Vagina (tissue), 2 donors: ENCODE measurements at places on chromosomes 11 and 22.

DNA sequence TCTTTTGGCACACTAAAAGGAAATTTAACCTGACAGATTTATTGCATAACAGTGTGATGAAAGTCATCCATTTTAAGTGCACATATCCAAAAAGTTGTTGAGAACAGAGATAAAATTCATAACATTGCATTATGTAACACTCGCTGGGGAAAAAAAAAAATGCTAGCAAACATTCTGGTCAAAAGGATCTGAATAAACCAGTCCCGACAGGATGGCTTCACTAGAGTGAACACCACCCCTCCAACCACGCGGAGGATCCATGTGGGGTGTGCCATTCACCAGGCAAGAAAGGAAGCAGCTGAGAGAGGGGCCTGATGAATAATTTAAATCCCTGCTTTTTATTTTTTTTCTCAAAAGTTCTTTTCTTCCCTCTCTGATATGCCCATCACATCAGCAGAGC, 258.7 kb downstream of the DCDC1 start:
- no peak for DNase-seq
- H3K36me3 ChIP-seq = no peaks in the 10 kb centered on the region
- no peaks in the 10 kb centered on the region for H3K4me1 ChIP-seq
- no peaks in the 10 kb centered on the region for H3K27me3 ChIP-seq
- no peak overlapping the region for H3K27ac ChIP-seq

DNA sequence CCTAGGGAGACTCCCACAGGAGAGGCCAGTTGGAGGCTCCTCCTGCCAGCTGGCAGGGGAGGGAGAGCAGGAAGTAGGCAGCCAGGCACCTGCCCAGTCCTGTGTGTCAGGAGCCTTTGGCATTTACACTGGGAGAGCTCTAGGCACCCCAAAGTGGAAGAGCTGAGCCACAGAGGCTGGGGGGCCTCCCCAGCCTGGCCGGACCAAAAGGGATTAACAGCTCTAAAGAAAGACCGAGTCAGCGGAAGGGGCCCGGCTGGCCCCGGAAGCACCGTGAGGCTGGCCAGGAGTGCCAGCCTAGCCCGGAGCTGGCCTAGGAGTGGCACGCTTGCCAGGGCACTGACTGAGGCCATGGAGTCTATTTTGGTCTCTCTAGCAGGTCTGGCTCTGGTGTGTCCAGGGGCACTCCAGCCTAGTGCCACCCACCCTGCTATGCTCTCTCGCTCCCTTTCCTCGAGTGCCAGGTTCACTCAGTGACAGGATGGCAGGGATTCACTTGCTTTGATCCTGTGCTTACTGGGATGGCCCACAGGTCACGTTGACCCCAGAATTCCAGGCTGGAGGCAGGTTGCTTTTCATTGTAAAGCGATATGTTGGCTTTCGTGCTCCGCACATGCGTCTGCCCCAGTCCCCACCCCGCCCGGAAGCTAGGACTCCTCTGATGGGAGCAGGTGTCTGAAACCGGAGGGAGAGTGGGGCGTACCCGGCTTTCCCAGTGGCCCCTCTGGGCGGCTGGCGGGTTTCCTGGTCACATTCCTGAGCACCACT, 3.3 kb upstream of the KMT5B start:
- H3K27me3 ChIP-seq = no peaks in the 10 kb centered on the region
- H3K36me3 ChIP-seq = no peaks in the 10 kb centered on the region
- no peak for DNase-seq

- H3K27me3 ChIP-seq = no peaks in the 10 kb centered on the region
- H3K27ac ChIP-seq = no peak within 1 kb of the TSS
- H3K4me1 ChIP-seq = peaks cover 39% of the 10 kb centered on the region
- no peak for DNase-seq
Measured at GRCh38 chr11:57460022-57460757, at the start of gene RTN4RL2. RTN4RL2 (plus strand) TSS chr11:57460528; CDS start chr11:57460866, 338 bp downstream.

DNA sequence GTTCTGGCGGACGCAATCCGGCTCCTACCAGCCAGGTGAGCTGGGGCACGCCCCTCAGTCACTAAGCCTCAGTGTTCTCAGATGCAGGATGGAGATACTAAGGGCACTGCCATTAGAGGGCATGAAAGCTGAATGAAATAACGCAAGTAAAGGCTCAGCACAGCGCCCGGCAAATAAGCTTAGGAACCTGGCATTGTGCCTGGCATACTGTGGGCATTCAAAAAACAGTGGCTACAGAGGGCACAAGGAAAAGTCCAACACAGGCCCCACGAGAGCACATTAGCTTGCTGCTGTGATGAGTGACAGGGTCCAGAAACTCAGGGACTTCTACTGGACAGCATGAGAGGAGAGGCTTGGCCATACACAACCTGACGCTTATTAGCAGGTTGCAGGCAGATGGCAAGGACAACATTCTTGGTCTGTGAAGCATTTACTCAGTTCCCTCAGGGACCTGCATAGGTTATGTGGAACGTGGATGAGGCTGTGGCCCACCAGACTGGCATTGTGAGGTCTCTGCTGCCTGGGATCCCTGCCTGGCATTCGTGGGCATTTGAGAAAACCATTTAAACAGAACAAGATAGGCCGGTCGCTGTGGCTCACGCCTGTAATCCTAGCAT, 12.2 kb downstream of the TXN2 start:
- peaks cover 10% of the 10 kb centered on the region for H3K36me3 ChIP-seq
- H3K4me3 ChIP-seq = no peak overlapping the region
- no peaks in the 10 kb centered on the region for H3K27me3 ChIP-seq
- peak overlapping the region; percentile 85 for H3K27ac ChIP-seq
- no peak for DNase-seq
- peaks cover 69% of the 10 kb centered on the region for H3K4me1 ChIP-seq

DNA sequence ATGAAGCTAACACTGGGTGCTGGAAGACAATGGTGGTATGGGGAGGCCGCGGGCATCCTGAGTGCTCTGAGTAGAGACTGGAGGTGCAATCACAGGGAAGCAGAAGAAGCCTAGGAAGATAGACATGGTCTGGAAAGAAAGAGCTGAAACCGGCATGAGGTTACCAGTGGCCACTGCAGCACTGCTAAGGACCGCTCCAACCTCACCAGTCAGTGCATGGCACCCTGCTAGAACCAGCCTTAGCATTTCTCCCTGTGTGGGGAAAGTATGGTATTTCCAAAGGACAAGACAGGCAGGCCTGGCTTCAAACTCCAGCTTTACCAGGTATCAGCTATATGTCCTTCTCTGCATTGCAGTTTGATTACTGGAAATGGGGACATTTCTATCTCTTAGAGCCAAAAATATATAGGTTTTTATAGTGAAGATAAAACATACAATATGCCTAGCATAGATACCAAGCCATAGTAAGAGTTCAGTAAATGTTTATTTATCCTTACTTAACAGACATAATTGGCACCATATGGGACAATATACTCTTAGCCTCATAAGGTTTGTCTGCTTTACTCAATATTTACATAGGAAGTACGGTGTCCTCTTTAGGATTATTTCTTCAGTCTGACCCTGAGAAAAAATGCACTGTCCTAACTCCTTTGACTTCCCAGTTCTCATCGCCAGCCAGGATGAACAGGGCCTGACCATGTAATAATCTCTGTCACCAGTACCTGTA, 231.1 kb downstream of the TENM4 start:
- no peak overlapping the region for H3K4me3 ChIP-seq
- no peaks in the 10 kb centered on the region for H3K4me1 ChIP-seq
- no peak overlapping the region for H3K27ac ChIP-seq
- H3K36me3 ChIP-seq = no peaks in the 10 kb centered on the region
- H3K27me3 ChIP-seq = no peaks in the 10 kb centered on the region

- no peaks in the 10 kb centered on the region for H3K27me3 ChIP-seq
- no peak overlapping the region for H3K4me3 ChIP-seq
- H3K27ac ChIP-seq = no peak overlapping the region
- no peak for DNase-seq
- no peaks in the 10 kb centered on the region for H3K4me1 ChIP-seq
Measured at GRCh38 chr11:23315286-23315685, 455.0 kb upstream of the CCDC179 start.

DNA sequence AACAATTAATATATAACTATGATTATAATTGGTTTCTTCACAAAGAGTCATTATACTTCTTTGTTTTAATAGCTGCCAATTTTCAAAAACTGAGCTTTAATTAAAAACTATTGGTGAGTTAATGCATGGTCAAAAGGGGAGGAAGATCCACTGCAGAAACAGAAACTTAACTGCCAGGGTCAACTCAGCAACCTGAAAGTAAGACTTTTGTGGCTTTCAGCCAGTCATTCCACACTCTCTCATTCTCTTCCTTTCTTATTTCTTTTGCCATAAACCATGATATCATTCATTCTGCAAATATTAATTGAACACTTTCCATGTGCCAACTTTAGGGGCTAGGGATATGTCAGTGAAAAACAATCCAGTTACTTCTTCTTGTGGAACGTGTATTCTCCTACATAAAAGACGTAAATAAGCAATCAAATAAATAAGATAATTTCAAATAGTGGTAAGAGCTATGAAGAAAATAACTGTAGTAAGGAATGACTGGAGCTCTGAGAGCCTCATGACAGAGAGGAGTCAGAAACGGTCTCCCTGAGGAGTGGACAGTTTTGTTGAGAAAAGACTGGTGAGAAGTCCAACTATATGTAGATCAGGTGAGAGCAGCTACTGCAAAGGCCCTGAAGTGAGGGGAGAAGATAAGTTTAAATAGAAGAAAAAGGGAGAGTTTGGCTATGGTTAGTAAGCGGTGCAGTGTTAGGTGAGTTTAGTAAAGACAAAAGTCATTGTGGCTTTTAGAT, 130.5 kb downstream of the GRIA4 start:
- no peak overlapping the region for H3K4me3 ChIP-seq
- H3K27ac ChIP-seq = no peak overlapping the region
- no peaks in the 10 kb centered on the region for H3K4me1 ChIP-seq

DNA sequence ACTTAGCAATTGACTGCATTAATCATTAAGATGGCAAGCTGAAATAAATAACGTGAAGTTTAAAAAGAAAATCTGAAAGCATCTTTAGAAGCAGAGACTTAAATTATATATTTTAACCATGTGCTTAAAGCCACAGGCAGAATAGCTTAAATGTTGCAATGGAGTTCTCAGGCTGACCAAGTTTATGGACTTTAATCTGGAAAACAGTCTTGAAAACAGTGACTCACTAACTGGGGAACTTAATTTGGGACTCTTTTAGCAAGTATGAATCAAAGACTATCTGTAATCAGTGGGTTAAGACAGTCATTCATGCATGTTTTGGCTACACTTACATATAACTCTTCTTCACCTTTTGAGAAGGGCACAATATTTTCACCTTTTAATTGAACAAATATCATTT, 12.6 kb upstream of the GLYATL1 start:
- no peak overlapping the region for H3K4me3 ChIP-seq
- H3K36me3 ChIP-seq = no peaks in the 10 kb centered on the region
- H3K27ac ChIP-seq = no peak overlapping the region
- H3K27me3 ChIP-seq = no peaks in the 10 kb centered on the region
- no peaks in the 10 kb centered on the region for H3K4me1 ChIP-seq

- peak overlapping the region; percentile 1 for H3K27ac ChIP-seq
- H3K27me3 ChIP-seq = no peaks in the 10 kb centered on the region
- H3K4me1 ChIP-seq = peaks cover 52% of the 10 kb centered on the region
Measured at GRCh38 chr11:33291004-33291777, 34.0 kb downstream of the HIPK3 start.

DNA sequence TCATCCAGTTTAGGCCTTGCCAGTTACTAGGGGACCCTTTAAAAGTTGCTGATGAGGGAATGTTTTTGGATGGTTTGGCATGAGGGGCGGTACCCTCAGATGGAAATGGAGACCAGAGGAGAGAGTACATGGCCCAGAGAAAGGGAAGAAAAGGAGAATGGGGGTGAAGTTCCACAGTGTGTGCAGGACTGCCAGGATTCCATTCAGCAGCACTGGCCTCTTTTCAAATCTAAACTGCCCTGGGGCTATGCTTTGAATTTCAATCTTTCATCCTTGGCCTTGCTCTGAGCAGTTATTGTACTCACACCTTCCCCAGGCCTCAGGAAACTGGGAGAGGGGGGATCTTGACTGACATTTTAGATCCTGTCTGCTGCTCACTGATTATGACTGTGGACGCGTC, 3.0 kb downstream of the SLC3A2 start:
- H3K4me3 ChIP-seq = no peak overlapping the region
- no peak for DNase-seq
- peak overlapping the region; percentile 100 for H3K27ac ChIP-seq
- H3K4me1 ChIP-seq = peaks cover 74% of the 10 kb centered on the region
- peaks cover 62% of the 10 kb centered on the region for H3K36me3 ChIP-seq
- H3K27me3 ChIP-seq = no peaks in the 10 kb centered on the region

DNA sequence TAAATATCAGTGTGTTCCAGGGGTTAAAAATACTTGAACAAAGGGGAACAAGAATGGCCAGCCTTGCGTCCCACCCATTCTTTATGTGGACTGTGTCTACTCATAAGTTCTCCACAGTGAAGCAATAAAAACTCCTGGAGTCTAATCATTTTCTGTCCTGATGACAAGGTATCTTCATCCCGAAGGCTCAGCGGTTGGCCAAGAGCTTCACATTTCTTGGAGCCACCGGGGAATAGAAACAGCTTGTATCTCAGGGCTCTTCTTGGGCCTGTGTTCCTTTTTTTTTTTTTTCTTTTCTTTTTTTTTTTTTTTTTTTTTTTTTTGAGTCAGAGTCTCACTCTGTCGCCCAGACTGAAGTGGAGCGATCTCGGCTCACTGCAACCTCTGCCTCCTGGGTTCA, 36.8 kb upstream of the ADORA2A start:
- no peak overlapping the region for H3K4me3 ChIP-seq
- H3K27ac ChIP-seq = peak overlapping the region; percentile 8
- no peak for DNase-seq
- no peaks in the 10 kb centered on the region for H3K36me3 ChIP-seq
- H3K27me3 ChIP-seq = no peaks in the 10 kb centered on the region

- H3K4me1 ChIP-seq = no peaks in the 10 kb centered on the region
- H3K27me3 ChIP-seq = no peaks in the 10 kb centered on the region
- no peak overlapping the region for H3K4me3 ChIP-seq
- DNase-seq = no peak
Measured at GRCh38 chr11:61994981-61995380, 27.5 kb upstream of the FTH1 start.

- H3K27me3 ChIP-seq = no peaks in the 10 kb centered on the region
- H3K36me3 ChIP-seq = no peaks in the 10 kb centered on the region
- H3K27ac ChIP-seq = no peak overlapping the region
Measured at GRCh38 chr11:225734-226453, 10.2 kb downstream of the SIRT3 start.

- H3K27me3 ChIP-seq = no peaks in the 10 kb centered on the region
- peak overlapping the region; percentile 76 for H3K27ac ChIP-seq
- no peaks in the 10 kb centered on the region for H3K36me3 ChIP-seq
- DNase-seq = no peak
- peaks cover 21% of the 10 kb centered on the region for H3K4me1 ChIP-seq
- H3K4me3 ChIP-seq = peak overlapping the region; percentile 90
Measured at GRCh38 chr11:62124186-62125113, 639 bp downstream of the INCENP start.

GRCh38 chr11:61294717-61295595, at the start of gene VWCE:
VWCE (minus strand) TSS chr11:61295316; CDS start chr11:61295037, 279 bp downstream.
- H3K4me3 ChIP-seq = peak within 1 kb of the TSS; percentile 60
- H3K27ac ChIP-seq = peak within 1 kb of the TSS; percentile 74
- DNase-seq = no peak
- no peaks in the 10 kb centered on the region for H3K36me3 ChIP-seq
- H3K27me3 ChIP-seq = no peaks in the 10 kb centered on the region

DNA sequence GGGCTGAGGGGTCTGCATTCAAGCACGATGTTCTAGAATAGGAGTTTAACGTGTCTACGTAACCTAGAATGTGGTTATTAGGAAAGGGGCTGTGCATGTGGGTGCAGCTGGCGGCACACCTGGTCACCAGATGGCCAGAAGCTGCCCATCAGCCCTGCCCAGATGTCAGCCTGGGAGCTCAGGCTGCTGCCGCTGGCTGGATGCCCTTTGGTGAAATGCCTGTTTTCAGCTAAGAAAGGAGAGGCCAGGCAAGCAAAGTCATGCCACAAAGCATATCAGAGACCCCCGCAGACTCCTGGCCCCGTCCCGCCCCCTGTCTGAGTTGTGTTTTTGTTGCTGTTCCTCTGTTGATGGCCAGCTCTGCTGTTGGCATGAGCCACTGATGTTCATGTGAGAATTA, 11.3 kb upstream of the ADORA2A start:
- H3K4me1 ChIP-seq = no peaks in the 10 kb centered on the region
- DNase-seq = no peak
- H3K4me3 ChIP-seq = no peak overlapping the region
- no peak overlapping the region for H3K27ac ChIP-seq
- no peaks in the 10 kb centered on the region for H3K27me3 ChIP-seq
